ENCODE measurements at places on chromosomes 11 and 22. TPM values are rescaled to one million over a fixed set of nuclear protein-coding genes. Genes with fewer than 3 reads are reported as not detected.

MMP27 gene
- total RNA-seq: not detected

BLID gene
- not detected for total RNA-seq

DNA sequence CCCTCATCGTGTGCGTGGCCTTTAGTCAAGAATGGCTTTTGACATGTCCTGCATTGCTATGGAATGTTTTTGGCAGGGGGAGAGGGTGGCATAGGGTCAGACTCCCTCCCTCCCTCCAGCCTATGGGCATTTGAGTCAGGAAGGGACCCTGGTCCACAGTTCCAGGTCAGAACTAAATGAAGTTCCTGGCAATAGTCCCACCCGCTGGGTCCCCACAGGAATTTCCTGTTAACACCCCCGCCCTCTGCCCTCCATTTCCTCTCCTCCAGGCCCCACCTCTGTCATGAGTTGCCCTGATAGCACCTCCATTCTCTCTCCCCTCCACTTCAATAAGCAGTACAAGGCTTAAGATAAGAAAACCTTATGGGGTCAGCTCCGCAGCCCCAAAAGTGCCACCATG lies 40.8 kb upstream of the LMO2 start:
- no peak for DNase-seq

- DNase-seq: no peak
Observed at GRCh38 chr11:128515826-128516778, 71.3 kb downstream of the ETS1 start.

GRCh38 chr11:72908032-72908676 lies 93.9 kb downstream of the ATG16L2 start:
- no peak for DNase-seq

OR4C12 gene
- not detected for total RNA-seq

DNA sequence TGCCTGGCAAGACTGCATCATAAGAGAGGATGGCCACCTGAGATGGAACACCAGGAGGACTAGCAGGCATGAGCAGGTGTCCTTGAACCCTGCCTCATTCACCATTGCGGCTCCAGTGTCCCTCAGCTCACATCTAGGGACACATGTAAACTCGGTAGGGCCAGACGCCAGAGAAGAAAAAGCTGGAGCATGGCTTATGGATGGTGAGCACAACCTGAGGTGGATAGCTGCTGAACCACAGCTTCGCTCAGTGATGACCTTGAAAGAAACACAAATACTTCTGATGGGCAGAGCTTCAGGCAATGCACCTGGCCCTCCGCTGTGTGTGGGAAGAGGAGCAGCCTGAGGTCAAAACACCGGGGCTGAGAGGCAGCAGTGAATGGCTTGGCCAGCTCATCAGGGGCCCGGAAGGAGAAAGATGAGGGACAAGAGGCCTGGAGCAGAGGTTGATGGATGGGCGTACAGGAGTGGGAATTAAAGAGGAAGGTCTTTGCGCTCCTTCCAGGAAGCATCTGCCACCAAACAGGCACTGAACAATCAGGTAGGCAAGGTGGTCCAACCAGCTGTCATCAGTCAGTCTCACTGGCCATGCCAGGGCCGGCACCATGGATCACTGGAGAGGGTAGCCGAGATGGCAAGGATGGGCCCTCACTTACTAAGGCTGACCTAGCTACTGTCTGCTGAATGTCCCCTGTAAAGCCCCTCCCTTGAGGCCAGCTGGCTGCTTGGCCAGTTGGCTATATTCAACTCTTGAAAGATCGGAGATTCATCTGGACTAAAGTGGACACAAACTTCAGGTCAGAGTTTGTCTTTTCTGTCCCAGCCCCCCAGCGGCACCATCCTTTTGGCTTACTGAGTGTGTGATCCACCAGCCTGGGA lies 89.7 kb downstream of the MYEOV start:
- no peak for DNase-seq

DNA sequence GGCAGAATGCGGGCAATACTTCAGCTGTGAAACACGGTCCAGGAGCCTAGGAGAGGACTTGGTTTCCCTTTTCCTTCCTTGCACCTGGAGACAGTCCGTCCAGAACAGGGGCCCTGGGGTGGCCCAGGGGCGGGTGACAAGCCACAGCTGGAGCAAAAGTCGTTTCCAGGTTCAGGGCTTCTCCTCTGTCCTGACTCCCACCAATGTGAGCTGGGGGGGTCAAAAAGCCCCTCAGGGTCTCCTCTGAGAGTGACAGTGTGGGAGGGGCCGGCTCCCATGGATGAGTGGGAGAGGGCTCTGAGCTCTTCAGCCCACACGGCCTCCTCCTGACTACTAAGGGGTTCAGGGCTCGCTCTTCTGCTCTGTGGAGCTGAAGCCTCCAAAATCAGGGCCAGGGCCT lies 20.1 kb upstream of the ARFGAP3 start:
- no peak for DNase-seq

MUC5AC gene
- not detected for total RNA-seq

RRAS2 gene
- 52.8 TPM for total RNA-seq

FAM180B gene
- total RNA-seq: not detected

- DNase-seq: no peak
Observed at GRCh38 chr11:79441461-79441875, 638 bp upstream of the TENM4 start.

TRPT1 gene
- total RNA-seq: 152 TPM

DNA sequence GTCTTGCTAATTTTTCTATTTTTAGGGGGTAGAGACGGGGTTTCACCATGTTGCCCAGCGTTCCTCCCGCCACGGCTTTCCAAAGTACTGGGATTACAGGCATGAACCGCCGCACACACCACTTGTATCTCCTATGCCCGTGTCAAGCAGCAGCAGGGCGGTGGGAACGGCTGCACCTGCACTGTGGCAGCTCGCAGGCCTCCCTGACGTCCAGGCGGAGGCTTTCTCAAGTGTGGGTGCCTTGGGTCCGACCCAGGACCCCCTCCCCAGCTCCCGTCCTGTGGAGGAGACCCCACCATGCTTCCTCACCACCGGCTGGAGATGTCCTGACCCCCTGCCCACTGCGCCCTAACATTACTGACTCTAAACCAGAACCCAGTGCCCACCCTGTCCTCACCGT lies 25.7 kb downstream of the TSPAN4 start:
- no peak for DNase-seq

DNA sequence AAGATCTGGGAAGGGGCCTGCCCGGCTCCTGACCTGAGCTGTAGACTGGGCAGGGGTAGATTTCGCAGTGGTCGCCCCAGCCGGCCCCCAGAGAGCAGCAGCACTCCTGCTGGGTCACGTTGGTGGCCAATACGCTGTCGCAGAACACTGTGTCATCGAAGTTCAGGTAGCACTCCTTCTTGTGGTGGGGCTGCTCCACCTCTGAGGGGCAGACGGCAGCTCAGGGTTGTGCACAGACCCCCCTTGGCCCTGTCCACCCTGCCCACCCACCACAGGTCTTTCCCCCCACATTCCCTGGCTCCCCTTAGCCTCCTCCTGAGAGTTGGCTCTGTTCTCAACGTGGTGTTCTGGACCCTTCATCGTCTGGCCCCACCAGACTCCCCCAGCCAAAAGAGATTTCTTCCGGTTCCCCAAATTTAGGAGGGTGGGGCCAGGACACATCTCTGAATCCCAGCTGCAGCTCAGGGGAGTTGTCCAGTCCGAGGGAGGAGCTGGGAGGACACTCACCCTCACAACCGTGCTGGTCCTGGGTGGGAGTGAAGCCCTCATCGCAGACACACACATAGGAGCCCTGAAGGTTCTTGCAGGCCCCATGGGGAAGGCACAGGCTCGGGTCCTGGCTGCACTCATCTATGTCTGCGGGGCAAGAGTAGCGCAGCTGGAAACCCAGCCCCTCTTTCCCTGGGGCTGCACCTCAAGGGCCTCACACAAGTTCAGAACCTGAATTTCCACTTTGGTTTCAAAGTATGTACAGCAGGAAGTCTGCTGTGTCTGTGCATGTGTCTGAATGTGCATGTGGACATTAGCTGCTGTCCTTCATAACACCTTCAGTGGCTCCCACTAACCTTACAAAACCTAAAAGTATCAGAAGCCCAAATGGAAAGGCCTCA lies 16.5 kb downstream of the SCYL1 start:
- DNase-seq: no peak

- DNase-seq: no peak
Observed at GRCh38 chr11:70068345-70068744, 9.8 kb upstream of the ANO1 start.

GRCh38 chr11:3021125-3021524 lies 29.0 kb upstream of the NAP1L4 start:
- no peak for DNase-seq

GRCh38 chr11:42647993-42648392 lies 663.8 kb upstream of the API5 start:
- no peak for DNase-seq

LRRC10B gene
- 0.13 TPM for total RNA-seq

IL17REL gene
- total RNA-seq: not detected

GRCh38 chr22:35731321-35731720 lies 13.6 kb downstream of the APOL5 start:
- no peak for DNase-seq

TRIM68 gene
- total RNA-seq: 5.8 TPM

GRCh38 chr22:45731041-45731797 lies 59.6 kb downstream of the ATXN10 start:
- no peak for DNase-seq

ANO5 gene
- 28.8 TPM for total RNA-seq

RBFOX2 gene
- total RNA-seq: 32.1 TPM

DNA sequence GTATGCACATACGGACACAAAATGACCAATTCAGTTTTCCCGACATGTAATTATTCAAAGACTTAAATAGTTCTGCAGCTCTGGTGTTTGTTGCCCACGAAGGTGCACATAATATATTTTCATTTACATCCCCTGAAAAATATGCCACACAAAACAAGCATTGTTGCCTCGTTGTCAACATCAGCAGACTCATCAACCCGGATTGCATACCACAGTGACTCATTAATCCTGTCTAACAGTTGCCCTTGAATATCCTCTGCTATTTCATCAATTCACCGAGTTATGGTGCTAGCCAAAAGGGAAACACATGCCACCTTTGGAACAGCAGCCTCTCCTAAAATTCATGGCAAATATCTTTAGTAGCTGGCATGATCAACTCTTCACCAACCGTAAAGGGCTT lies 582.2 kb downstream of the LRRC4C start:
- DNase-seq: no peak

GRCh38 chr11:115047631-115048030 lies 369.3 kb downstream of the NXPE2 start:
- no peak for DNase-seq

APOL5 gene
- not detected for total RNA-seq

GRCh38 chr11:128195057-128195751 lies 392.2 kb downstream of the ETS1 start:
- no peak for DNase-seq

RIC3 gene
- 2.2 TPM for total RNA-seq

- no peak for DNase-seq
Observed at GRCh38 chr11:39385911-39386310, 2073.5 kb downstream of the LRRC4C start.

SPDYC gene
- total RNA-seq: not detected

GRCh38 chr11:3920148-3920852 lies 64.8 kb downstream of the STIM1 start:
- peak; percentile 67 for DNase-seq

DNA sequence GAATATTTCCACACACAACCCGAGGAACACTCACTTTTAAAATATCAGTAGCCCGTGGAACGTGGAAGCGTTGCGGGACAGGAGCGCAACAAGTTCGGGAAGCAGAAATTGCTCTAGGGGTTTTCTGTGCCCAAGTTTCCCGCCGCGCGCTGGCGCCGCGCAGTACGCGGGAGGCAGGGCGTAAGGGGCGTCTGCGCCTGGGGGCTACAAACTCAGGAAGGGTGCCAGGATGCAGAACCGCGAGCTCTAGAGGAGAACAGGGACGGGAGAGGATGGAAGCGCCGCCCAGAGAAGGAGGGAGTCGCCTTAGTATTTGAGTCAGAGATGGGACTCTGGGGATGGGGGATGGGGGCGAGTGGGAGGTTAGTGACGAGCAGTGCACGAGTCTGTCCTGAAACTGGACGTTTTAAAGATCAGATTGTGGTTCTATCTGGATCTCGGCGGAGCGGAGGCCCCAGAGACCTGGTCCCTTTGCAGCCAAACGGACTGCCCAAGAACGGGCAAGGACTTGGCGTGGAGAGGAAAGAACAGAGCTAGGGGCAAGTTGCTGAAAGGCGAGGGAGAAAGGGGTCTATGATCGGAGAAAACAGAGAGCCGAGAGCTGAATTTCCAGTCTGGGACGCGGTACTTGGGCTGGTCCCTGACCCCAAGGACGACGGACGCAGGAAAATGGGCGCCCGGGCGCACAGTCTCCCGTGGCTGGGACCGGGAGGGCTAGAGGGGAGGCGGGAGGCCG lies 4.7 kb downstream of the BSX start:
- no peak for DNase-seq

DNA sequence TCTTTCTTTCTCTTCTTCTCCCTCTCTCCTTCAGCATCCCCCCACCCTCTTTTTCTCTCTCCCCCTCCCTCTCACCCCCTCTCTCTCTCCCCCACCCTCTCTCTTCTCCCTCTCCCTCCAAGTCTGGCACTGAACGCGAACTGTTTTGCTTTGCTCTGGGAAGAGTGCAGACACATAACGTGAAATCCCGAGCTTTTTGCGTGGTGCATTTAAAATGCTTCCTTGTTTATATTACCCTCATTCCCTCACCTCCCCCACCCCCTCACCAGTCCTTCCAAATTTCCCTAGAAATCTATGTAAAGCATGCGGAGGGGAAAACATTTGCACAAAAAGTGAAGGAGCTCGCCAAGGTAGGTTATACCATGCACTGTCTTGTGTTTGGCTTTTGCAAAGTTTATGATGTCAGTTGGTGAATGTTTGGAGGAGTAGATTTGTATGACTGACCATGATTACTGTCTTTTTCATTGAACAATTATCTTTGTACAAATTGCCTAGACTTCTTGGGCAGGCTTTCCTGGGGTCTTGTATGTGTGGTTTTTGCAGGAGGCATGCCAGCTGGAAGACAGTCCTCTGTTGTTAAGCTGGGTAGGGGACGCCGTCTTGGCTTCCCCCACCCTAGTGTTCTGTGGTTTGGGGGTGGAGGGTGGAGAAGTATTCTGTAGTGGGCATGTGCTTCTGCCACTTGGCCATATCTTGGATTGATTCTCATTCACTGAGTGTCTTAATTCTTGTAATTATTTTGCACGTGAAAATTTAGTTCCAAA lies 123.7 kb upstream of the HSD17B12 start:
- DNase-seq: no peak

DNA sequence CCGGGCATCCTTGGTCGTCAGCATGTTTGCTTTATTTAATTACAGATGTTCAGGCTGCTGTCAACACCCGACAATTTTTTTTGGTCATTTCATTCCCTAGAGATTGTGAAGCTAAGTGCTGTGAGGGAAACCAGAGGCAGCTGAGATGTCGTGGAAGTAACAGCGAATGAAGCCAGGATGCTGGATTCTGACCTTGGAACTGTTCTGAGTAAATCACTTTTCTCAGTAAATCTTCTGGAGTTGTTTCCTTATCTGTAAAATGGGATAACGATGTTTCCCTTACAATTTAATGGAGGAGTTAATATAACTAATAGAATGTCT lies 390 bp upstream of the CKAP5 start:
- DNase-seq: no peak

IL18BP gene
- 3.0 TPM for total RNA-seq

DNA sequence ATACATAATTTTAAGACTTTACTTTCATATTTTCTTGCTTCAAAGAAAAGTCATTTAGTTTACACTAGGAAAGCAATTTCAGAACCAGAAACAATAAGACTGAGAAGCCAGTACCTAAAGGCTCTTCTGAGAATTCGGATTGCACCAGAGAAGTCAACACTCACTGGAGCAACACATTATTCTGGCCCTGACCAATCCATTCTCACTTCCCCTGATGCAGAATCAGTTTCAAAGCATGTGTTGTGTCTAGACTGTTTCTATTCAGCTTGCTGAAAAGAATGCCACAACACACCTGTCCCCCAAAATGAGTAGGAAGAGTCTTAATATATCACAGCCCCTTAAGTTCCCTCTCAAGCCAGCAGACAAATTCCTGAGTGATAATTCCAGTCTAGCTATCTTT lies 1074.3 kb upstream of the TENM4 start:
- no peak for DNase-seq
